ENCODE measurements at places on chromosomes 11 and 22. TPM values are rescaled to one million over a fixed set of nuclear protein-coding genes. Genes with fewer than 3 reads are reported as not detected.

- no peak for DNase-seq
These were observed 75.3 kb upstream of the MTNR1B start for GRCh38 chr11:92894197-92894596.

- no peak for DNase-seq
These were observed 225.0 kb downstream of the JRKL start for GRCh38 chr11:96614846-96615245.

GRCh38 chr11:70103256-70103975 is 25.3 kb downstream of the ANO1 start:
- no peak for DNase-seq

- DNase-seq: no peak
These were observed 208.7 kb downstream of the DSCAML1 start for GRCh38 chr11:117588166-117588810.

- no peak for DNase-seq
These were observed 81.4 kb downstream of the TBC1D22A start for GRCh38 chr22:46843821-46844255.

GRCh38 chr22:29697853-29698598 is 21.8 kb upstream of the CABP7 start:
- no peak for DNase-seq

- DNase-seq: no peak
These were observed 194.3 kb upstream of the BDNF start for GRCh38 chr11:27894552-27894951.

- DNase-seq: no peak
These were observed 63.0 kb downstream of the P4HA3 start for GRCh38 chr11:74248469-74248868.

- DNase-seq: no peak
These were observed 31.4 kb upstream of the TTC12 start for GRCh38 chr11:113282898-113283437.

GRCh38 chr11:111941963-111942362 is 4.8 kb downstream of the DIXDC1 start:
- no peak for DNase-seq

GRCh38 chr11:26247340-26247739 is 84.6 kb upstream of the ANO3 start:
- DNase-seq: no peak

DNA sequence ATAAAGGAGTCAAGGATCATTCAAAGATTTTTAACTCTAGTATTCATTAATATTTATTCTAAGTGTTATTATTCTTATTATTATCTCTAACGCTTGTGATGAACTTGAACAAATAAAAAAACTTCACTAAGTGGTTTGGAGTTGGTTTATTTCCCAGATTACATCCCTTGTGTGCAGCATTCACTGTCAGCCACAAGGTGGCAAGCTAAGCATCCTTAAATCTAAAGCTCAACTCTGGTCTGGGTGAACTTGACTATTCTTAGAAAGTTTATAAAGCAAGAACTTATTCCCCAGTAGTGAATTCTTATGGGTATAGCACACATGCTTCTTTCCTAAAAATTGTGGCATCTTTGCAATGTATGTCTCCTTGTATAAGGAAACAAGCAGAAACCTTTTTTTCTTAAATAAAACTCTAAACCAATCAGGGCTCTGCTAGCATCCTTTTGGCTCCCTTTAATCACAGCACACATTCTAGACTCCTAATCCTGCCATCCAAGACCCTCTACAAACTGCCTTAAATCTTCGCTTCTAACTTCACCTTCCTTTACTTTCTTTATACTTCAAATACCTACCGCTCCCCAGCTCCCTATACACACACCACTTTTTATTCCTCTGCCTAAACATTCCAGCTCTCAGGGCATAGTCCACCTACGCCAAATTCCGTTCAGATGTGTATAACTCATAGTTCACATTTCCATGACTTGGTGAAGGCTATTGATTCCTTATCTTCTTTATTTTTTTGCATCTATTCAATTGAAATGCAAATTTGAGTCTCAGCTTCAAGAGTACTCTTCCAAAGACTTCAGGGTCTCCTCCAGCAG is 1068.8 kb downstream of the DLG2 start:
- peak; percentile 24 for DNase-seq

DNA sequence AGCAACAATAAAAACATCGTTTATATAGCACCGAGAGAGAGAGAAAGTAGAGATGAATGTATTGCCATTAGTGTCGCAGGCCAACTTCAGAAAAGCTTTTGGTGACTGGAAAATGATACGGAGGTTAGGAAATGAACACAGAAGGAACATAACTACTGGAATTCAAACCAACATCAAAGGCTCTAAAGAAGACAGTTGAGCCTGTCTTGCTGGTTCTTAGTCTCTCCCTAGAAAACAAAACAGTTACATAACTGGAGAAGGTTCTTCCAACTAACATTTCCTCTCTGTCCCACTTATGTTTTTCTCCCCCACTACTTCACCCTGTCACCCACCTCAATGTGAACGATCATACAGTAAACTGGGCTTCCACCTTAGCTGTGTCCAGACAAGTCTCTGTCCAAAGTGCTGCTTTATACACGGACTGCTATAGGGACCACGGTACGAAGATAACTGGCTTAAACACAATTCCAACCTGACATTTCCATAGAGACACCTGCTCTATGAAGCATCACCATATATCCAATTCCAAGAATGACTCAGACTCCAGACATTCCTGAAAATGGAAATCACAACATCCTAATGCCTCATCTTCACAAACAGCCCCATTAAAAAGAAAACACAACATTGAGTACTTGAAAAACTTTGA is 85.2 kb upstream of the ARHGAP32 start:
- no peak for DNase-seq

GRCh38 chr22:48473202-48473601 is 1354.5 kb downstream of the BRD1 start:
- DNase-seq: no peak

DNA sequence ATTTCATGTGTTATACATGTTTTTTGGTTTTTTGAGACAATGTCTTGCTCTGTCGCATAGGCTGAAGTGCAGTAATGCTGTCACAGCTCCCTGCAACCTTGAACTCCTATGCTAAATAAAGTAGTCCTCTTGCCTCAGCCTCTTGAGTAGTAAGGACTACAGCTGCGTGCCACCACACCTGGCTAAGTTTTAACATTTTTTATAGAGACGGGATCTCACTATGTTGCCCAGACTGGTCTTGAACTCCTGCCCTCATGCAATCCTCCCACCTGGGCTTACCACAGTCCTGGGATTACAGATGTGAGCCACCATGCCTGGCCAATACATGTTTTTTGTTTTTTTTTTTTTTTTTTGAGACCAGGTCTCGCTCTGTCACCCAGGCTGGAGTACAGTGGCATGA is 33.9 kb downstream of the SWAP70 start:
- no peak for DNase-seq

- DNase-seq: no peak
These were observed 737 bp upstream of the STIP1 start for GRCh38 chr11:64185175-64185692.

DNA sequence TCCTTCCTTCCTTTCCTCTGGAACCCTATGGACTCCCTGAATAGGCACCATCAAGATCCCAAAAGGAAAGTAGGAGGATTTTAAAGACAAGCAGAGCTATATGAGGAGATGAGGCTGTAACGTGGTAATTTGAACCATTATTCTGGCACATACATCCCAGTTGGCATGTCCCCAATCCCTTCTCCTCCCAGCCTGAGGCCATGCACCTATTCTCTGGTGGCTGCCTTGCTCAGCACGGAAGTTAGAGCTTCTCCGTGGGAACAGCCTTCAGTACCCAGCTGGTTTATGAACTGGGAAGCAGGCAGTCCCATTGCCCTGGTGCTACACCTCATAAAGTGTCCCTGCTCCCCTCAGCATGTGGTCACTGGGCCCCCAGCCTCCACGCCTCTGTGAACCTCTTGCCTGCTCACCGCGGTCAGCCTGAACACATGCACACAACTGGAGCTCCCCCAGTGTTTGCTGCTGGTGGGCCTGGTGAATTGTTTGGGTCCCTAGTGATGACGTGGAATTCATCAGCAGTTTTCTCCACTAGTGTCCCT is 139.9 kb upstream of the PLET1 start:
- DNase-seq: no peak

- DNase-seq: no peak
These were observed 15.6 kb upstream of the RTN4R start for GRCh38 chr22:20283674-20284066.

Gene ARHGAP8
- total RNA-seq: 7.7 TPM

Gene CARNS1
- 0.03 TPM for total RNA-seq

Gene SEPTIN5
- total RNA-seq: 37.8 TPM

Gene OR4D5
- not detected for total RNA-seq

Gene FIBIN
- not detected for total RNA-seq

Gene DEUP1
- not detected for total RNA-seq

Gene CLDN5
- total RNA-seq: not detected

Gene FREY1
- total RNA-seq: 1.3 TPM

Gene MB
- total RNA-seq: 5.3 TPM

Gene TMEM191B
- total RNA-seq: not detected
